ENCODE measurements at places on chromosomes 2 and 18.

DNA sequence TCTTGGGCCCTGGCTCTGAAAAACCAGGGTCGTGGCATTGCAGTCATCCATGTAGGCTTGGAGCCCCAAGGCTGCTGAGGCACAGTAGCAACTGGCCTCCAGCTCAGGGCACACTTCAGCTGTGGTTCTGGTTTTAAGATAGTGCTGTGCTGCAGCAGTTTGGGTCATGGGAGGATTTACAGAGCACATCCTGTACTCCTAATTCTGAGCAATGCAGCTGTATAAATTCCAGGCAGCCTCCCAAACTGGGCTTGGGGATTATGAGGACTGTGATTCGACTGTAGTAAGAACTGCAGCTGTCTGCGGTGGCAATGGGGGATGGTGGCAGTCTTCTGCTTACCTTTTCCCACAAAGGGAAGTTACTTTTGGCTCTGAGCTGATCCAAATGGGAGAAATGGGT is 536.3 kb upstream of the GCFC2 start:
- DNase-seq, result no peak

DNA sequence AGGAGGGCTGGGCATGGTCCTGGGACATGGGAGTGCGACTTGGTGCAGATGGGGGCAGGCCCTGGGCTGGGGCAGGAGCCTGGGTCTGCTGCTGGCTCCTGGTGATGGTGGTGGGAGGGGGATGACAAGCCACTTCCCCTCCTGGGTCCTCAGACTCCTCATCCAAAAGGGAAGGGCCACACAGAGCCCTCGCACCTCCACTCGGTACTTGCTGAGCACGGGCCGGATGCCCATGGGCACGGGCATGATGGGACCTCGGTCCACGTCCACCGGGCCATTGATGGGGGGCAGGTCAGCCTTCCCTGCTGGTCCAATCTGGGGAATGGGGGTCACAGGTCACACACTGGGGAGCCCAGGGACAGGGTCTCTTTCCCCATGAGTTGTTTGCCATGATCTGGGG is 4.1 kb downstream of the OTOF start:
- no peak for DNase-seq

DNA sequence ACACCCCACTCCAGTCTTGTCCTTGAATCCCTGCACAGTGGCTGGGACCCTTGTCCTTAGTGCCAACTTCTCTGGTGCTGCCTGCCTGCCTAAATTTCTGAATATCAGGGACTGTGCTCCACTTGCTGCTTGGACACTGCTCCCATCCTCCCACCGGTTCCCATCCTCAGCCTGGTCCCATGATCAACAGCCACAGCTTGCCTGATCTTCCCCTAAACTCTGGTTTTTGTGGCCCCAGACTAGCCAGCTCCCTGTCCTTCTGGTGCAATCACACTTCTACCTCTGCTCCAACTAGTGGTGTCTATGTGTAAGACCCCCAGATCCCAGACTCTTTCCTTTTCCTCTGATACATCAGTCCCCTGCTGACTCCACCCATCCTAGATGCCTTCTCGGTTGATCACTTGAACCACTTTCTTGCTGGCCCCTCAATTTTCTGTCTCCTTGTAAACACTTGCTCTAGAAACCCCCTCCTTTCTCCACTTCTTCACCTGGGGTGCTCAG is 37.2 kb upstream of the POLE4 start:
- no peak for DNase-seq

GRCh38 chr2:88591698-88592097 is 35.6 kb downstream of the EIF2AK3 start:
- no peak for DNase-seq

- no peak for DNase-seq
These were observed 95.5 kb downstream of the ARL4C start for GRCh38 chr2:234401426-234401825.

DNA sequence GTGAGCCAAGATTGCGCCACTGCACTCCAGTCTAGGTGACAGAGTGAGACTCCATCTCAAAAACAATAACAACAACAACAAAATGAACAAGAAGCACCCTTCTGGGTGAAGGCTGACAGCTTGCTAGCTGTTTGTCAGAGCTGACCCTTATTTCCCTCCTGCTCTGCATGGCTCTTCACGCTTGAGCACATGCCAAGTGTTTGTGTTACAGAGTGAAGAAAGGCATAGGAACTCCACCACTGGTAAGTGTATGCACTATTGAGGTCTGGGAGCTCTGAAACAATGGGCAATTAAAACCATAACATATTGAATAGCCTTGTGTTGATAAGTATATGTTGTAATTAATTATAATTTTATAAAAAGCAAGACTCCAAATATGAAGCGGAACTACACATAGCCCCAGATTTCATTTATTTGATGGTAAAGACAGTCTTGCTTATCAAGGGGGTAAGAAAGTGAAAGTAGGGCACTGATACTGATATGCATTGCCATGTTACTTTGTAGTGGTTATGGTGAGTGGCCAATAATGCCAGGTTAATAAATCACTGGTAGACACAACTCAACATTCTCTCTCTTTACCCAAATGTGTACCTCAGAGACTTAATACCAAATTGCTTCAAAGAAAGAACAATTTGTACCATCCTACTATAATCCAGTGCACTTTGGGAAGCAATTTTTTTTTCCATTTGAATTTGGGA is 163.4 kb downstream of the VWC2L start:
- DNase-seq, result no peak

DNA sequence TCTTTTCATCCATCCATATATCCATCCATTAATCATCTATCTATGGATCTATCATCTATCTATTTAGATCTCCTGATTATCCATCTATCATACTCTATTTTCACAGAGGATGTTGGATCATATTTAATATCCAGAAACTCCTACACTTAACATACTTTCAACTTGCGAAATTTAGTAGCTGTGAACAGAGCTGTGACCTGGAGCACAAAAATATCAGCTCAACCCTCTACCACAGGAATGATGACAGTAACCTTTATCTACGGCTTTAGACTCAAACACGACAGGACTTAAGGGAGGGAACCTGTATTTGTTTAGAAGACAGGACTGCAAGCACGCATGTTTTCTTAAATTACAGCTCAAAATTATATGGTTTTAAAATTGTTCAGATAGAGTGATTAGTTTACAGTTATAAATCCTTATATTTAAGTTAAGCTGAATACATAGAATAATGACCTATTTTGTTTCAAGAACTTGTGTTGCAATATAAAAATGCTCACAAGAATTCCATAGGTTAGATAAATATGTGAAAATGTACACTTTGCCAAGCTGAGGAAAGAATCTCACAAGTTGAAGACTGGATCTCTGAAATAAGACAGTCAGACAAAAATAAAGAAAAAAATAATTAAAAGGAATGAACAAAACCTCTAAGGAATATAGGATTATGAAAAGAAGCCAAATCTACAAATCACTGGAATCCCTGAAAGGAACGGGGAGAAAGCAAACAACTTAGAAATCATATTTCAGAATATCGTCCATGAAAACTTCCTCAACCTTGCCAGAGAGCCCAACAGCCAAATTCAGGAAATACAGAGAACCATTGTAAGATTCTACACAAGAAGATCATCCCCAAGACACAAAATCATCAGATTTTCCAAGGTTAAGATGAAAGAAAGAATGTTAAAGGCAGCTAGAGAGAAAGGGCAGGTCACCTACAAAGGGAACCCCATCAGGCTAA is 142.0 kb downstream of the COL6A3 start:
- DNase-seq, result no peak

DNA sequence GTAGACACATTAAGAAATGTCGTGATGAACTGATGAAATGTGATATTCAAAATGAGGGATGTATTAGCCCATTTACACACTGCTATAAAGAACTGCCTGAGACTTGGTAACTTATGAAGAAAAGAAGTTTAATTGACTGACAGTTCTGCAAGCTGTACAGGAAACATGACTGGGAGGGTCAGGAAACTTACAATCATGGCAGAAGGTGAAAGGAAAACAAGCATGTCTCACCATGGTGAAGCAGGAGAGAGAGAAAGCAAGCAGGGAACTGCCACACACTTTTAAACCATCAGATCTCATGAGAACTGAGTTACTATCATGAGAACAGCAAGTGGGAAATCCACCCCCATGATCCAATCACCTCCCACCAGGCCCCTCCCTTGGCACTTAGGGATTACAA is 1010.8 kb upstream of the CELF4 start:
- DNase-seq, result no peak

- no peak for DNase-seq
These were observed 222.0 kb downstream of the TMEM182 start for GRCh38 chr2:102983786-102984185.

- no peak for DNase-seq
These were observed 4.0 kb downstream of the ALPP start for GRCh38 chr2:232382331-232383225.

- DNase-seq, result no peak
These were observed 150.6 kb downstream of the AGPS start for GRCh38 chr2:177543007-177543760.

DNA sequence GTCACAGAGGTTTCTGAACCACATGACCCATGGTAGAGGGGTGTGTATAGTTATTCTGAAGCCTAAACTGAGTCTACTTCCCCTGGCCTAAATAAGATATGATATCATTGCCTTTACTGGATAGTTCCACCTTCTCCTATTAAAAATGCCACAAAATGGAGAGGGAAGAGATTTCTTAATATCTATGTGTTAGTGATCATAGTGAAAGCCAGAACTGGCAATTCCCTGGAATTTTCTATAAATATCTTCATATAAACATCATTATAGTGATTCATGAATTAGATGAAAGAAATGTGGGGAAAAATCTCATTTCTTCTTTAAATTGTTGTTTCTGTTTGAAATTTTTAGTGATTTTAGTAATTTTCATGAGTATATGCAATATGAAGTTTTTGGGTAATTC is 45.8 kb downstream of the TSHZ1 start:
- DNase-seq, result no peak

GRCh38 chr2:176206136-176206535 is 17.7 kb downstream of the HOXD1 start:
- DNase-seq, result no peak

DNA sequence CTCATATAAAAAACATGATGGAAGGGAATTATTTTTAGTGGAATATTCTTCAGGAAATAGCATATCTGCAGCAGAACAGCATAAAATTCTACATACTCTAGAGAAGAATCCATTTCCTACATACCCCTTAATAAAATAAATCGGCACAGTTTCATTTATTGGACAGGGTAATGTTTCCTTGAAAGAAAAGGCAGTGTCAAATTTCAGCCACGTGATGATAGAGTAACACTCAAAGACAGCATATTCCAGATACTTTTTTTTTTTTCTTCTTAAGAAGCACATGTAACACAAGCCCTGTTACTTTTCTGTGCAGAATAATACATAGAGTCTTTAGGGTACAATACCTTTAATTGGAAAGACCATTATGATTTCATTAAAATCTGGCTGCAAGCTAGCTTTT is 204.4 kb downstream of the SRBD1 start:
- DNase-seq, result no peak
